ENCODE measurements at places on chromosomes 2 and 18.
A peak's percentile ranks its signal among the peaks of the same experiment; 100 is the strongest.

GRCh38 chr18:25247725-25248124, 104.2 kb downstream of the ZNF521 start:
- H3K36me3 ChIP-seq, result no peaks in the 10 kb centered on the region
- H3K27me3 ChIP-seq, result no peaks in the 10 kb centered on the region
- no peak overlapping the region for H3K4me3 ChIP-seq
- no peak overlapping the region for H3K27ac ChIP-seq

DNA sequence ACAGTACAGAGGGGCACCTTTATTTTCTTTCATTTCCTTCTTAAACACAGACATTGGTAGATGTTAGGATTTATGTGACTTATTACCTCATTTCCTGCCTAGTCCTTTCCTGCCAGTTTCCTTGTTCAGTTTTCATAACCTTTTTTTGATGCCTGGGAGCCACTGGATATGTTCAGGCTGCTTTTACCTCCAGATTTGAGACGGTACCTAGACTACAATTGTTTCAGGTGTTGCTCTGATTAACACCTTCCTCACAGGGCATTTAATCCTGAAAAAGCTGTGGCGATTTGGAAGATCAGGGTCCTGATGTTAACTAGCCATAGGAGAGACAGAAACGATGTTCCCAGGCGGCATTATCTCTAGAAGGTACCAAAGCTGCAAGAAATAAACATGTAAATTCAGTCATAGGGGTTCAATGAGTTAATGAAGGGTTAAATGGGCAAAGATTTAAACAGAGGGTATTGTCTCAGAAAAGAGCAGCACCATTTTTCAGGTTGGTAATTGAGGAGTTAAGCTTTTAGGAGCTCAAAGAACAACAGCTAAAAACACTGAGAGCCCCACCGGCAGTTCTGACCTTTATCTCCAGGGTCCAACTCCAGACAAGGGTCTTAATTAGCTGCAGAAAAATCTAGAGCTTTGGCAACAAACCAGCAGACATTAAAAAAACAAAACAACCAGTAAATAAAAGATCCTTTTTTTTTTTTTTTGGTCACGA, 93.3 kb downstream of the HRH4 start:
- no peaks in the 10 kb centered on the region for H3K36me3 ChIP-seq
- DNase-seq, result no peak
- no peaks in the 10 kb centered on the region for H3K4me1 ChIP-seq
- no peak overlapping the region for H3K27ac ChIP-seq

GRCh38 chr2:239807568-239807967, 217.6 kb downstream of the NDUFA10 start:
- no peak for DNase-seq
- peaks cover 2% of the 10 kb centered on the region for H3K36me3 ChIP-seq
- peaks cover 48% of the 10 kb centered on the region for H3K27me3 ChIP-seq
- H3K27ac ChIP-seq, result no peak overlapping the region
- H3K4me3 ChIP-seq, result no peak overlapping the region

- peaks cover 40% of the 10 kb centered on the region for H3K27me3 ChIP-seq
- H3K4me1 ChIP-seq, result peaks cover 10% of the 10 kb centered on the region
- H3K27ac ChIP-seq, result no peak overlapping the region
- H3K36me3 ChIP-seq, result no peaks in the 10 kb centered on the region
- DNase-seq, result no peak
These were observed 128.7 kb downstream of the UXS1 start for GRCh38 chr2:106065268-106065982.

DNA sequence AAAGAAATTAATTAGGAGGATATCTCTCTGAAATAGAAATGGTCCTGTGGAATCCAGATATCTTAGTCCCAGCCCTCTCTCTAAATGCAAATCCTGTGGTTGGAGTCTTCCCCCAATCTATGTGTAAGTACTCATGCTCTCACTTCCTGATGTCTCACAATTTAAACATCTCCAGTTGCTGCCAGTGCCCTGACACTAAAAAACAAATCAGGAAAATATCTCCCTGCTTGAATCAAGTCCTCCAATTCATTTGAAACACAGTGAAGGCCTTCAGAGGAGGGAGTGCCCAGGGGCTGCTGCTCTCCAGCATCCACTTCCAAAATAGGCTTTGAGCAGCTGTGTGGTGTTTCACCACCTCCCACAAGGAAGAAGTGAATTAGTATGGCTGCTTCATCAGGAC, 413.8 kb downstream of the RAD51AP2 start:
- no peaks in the 10 kb centered on the region for H3K4me1 ChIP-seq
- no peaks in the 10 kb centered on the region for H3K27me3 ChIP-seq
- no peak for DNase-seq
- H3K4me3 ChIP-seq, result no peak overlapping the region
- no peak overlapping the region for H3K27ac ChIP-seq
- H3K36me3 ChIP-seq, result no peaks in the 10 kb centered on the region

GRCh38 chr2:71361631-71362030, 30.0 kb downstream of the ZNF638 start:
- no peak for DNase-seq
- H3K4me1 ChIP-seq, result peaks cover 28% of the 10 kb centered on the region
- no peak overlapping the region for H3K4me3 ChIP-seq

DNA sequence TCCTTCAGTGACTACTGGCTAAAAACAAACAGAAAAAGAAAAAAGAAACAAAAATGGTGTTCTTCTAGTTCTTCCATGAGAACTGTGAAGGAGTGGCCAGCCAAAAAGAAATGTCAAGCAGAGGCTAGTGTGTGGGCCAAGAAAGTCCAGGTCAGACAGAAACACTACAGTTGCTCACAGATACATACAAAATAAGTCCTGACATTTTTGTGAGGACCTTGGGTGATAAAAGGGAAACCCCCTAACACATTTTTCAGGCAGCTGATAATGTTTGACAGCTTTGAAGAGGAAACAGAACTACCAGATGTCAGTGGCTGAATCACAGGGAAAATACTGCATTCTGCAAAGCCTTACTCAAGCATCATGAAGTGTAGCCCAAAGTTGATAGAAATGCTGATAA, 28.1 kb downstream of the ARHGAP25 start:
- peak; percentile 22 for DNase-seq
- H3K36me3 ChIP-seq, result peaks cover 27% of the 10 kb centered on the region
- H3K27ac ChIP-seq, result peak overlapping the region; percentile 68
- H3K4me3 ChIP-seq, result peak overlapping the region; percentile 63
- peaks cover 82% of the 10 kb centered on the region for H3K4me1 ChIP-seq

- H3K27me3 ChIP-seq, result peaks cover 91% of the 10 kb centered on the region
- H3K4me3 ChIP-seq, result no peak overlapping the region
- DNase-seq, result no peak
- no peaks in the 10 kb centered on the region for H3K36me3 ChIP-seq
These were observed 10.8 kb downstream of the MLPH start for GRCh38 chr2:237497838-237498186.

DNA sequence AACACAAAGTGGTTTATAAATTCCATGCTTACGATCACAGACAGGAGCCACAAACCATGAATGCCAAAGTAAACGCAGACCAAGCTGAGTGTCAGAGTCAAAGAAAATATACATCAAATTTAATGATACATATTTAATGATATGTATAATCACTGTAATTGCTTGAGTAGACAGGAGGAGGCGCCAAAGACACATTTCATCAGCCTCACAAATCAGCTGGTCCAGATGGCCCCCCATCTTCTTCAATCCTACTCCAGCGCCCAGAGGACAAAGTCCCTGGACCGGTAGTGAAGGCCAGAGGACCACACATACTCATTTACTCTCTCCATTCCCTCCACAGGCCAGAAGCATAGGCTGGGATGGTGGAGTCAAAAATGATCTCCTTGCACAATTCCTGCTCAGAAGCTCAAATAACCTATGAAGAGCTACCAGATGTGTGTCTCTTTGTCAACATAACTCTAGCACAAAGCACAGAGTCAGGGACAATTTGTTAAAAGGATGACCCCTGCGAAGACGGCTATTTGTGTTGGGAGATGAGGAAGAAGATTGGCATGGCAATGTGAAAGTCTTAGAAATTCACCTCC, 149.3 kb upstream of the PGAP1 start:
- H3K4me3 ChIP-seq, result no peak overlapping the region
- H3K27ac ChIP-seq, result no peak overlapping the region
- peaks cover 17% of the 10 kb centered on the region for H3K4me1 ChIP-seq
- H3K36me3 ChIP-seq, result peaks cover 66% of the 10 kb centered on the region

DNA sequence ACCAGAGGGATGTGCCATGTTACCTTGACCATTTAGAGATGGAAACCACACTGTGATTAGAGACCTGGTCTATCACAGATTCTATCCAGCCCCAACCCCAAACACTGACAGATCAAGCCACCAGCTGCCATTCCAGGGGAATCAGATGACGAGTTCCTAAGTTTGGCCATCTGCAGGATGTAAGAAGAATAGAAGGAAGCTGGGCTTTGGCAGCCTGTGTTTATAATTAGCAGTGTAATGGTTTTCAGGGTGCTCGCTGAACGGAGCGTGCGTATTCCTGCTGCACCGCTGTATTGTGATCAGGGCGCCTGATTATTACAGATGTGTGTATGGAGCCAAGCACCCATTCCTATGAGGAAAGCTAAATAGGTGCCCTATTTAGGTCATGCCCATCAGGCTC, 138.1 kb downstream of the LRRC30 start:
- no peaks in the 10 kb centered on the region for H3K27me3 ChIP-seq
- DNase-seq, result no peak
- H3K36me3 ChIP-seq, result peaks cover 3% of the 10 kb centered on the region
- no peak overlapping the region for H3K4me3 ChIP-seq
- H3K27ac ChIP-seq, result no peak overlapping the region

- no peak overlapping the region for H3K27ac ChIP-seq
- H3K27me3 ChIP-seq, result no peaks in the 10 kb centered on the region
- no peak overlapping the region for H3K4me3 ChIP-seq
- H3K36me3 ChIP-seq, result no peaks in the 10 kb centered on the region
- peaks cover 3% of the 10 kb centered on the region for H3K4me1 ChIP-seq
These were observed 90.7 kb upstream of the GCFC2 start for GRCh38 chr2:75801234-75801982.

GRCh38 chr18:24271381-24272228, 126.0 kb downstream of the OSBPL1A start:
- H3K27ac ChIP-seq, result no peak overlapping the region
- peaks cover 4% of the 10 kb centered on the region for H3K36me3 ChIP-seq
- H3K4me1 ChIP-seq, result peaks cover 3% of the 10 kb centered on the region
- peak overlapping the region; percentile 72 for H3K4me3 ChIP-seq

GRCh38 chr2:74385396-74385795, 5.3 kb upstream of the DCTN1 start:
- peaks cover 23% of the 10 kb centered on the region for H3K4me1 ChIP-seq
- H3K27me3 ChIP-seq, result no peaks in the 10 kb centered on the region
- H3K4me3 ChIP-seq, result no peak overlapping the region

DNA sequence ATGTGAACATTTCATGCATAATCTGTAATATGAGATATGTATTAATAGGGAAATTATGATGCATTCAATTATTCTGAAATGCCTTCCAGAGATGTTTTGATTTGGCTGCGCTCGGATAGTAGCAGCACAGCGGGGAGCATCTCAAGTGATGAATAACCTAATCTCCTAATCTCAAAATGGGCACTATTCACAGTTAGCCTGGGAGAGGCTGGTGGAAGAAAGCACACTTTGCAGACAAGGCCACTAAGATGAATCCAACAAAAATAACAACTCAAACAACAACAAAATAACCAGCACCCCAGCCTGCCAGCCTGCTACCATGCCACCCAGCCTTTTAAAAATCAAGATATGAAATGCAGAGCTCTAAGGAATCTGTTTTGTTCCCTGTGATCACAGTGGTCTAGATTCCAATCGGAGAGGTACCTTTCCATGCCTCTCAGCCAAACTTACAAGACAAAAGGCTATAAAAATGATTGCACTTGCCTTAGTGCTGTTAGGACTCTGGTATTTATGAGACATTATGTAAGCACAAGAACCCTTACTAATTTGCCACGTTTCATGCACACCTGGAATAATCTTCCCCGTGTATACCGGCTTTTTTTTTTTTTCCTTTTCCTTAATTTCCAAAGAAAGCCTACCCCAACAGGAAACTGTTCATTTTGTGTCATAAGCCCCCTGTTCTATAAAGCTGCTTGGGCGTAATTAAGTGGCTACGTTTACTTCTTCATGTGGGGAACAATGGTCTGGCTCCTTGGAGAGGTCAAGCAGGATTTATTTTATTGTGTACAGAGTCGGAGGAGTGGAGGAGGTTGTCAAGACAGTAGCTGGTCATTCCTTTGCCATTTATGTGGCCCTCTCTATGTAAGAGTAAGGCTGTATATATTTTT, 526.9 kb upstream of the FANCL start:
- DNase-seq, result no peak
- H3K27ac ChIP-seq, result no peak overlapping the region
- H3K4me3 ChIP-seq, result no peak overlapping the region
- no peaks in the 10 kb centered on the region for H3K4me1 ChIP-seq

- H3K27me3 ChIP-seq, result no peaks in the 10 kb centered on the region
- no peaks in the 10 kb centered on the region for H3K4me1 ChIP-seq
- H3K4me3 ChIP-seq, result no peak overlapping the region
- DNase-seq, result no peak
These were observed 37.2 kb downstream of the STEAP3 start for GRCh38 chr2:119260646-119261492.

DNA sequence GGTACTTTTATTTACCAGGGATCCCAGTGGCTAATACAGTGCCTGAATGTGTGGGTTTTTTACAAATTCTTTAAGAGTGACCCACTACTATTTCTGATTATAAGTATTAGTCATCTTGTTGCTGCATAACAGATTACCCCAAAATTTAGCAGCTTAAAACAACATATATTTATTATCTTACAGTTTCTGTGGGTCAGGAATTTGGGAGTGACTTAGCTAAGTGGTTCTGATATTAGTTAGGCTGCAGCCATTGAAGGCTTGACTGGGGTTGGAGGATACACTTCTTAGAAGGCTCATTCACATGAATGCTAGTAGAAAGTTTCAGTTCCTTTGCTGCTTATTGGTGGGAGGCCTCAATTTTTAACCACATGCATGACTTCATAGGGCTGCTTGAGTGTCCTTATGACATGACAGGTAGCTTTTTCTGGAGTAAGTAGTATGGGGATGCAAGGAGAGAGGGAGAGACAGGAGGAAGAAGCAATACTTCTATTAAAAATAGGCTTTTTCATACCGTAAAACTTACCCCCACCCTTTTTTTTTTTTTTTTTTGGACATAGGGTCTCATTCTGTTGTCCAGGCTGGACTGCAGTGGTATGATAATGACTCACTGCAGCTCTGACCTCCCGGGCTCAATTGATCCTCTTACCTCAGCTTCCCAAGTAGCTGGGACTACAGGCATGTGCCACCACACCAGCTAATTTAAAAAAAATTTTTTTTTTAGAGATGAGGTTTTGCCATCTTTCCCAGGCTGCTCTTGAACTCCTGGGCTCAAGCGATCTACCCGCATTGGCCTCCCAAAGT, 13.3 kb upstream of the POLE4 start:
- no peaks in the 10 kb centered on the region for H3K27me3 ChIP-seq
- H3K27ac ChIP-seq, result no peak overlapping the region
- DNase-seq, result no peak
- no peak overlapping the region for H3K4me3 ChIP-seq
- H3K36me3 ChIP-seq, result no peaks in the 10 kb centered on the region
- H3K4me1 ChIP-seq, result peaks cover 4% of the 10 kb centered on the region

GRCh38 chr18:67608191-67608590, 91.7 kb upstream of the DSEL start:
- no peaks in the 10 kb centered on the region for H3K4me1 ChIP-seq
- H3K27ac ChIP-seq, result no peak overlapping the region
- no peaks in the 10 kb centered on the region for H3K27me3 ChIP-seq

- H3K27ac ChIP-seq, result no peak overlapping the region
- H3K4me3 ChIP-seq, result no peak overlapping the region
- peaks cover 2% of the 10 kb centered on the region for H3K4me1 ChIP-seq
- H3K27me3 ChIP-seq, result peaks cover 15% of the 10 kb centered on the region
- no peak for DNase-seq
These were observed 439.8 kb upstream of the SLC14A2 start for GRCh38 chr18:45175511-45175910.

Data from effector memory CD8-positive, alpha-beta T cell (primary cell).